ENCODE measurements at places on chromosomes 2 and 18.

DNA sequence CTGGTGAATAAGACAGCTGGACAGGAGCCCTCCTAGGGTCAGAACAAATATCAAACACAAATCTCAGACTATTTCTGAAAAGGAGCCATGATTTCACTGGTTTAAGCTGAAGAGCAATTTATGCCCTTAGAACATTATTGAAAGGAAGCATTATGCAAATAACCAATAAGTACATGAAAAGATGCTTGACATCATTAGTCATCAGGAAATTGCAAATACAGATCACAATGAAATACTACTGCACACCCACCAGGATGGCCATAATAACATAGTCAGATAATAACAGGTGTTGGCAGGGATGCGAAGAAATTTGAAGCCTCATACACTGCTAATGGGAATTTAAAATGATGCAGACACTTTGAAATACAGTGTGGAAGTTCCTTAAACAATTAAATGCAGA is 176.4 kb upstream of the RAB6C start:
- no peak for DNase-seq

GRCh38 chr2:60899230-60899891 is 18.0 kb downstream of the REL start:
- no peak for DNase-seq

- DNase-seq, result no peak
Measured at GRCh38 chr2:23360571-23361125, 24.3 kb upstream of the KLHL29 start.

GRCh38 chr2:70514612-70515055 is 39.0 kb downstream of the TGFA start:
- DNase-seq, result no peak

DNA sequence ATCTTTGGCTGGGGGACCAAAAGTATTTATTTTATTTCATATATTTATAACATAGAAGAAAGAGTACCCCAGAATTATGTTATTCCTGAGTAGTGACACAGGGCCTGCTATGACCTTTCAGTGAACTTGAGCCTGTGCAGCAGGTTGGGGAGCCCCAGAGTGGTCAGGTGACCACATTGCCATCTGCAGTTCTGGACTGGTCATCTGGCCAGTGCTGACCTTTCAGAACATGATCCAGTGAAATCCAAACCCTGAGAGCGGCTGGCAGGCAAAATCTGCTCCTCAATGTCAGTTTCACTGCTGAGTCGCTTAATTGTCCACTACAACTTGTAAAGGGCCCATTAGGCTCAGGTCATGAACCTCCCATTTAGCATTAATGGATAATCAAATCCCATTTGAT is 336.7 kb upstream of the KCNH7 start:
- no peak for DNase-seq

- DNase-seq, result no peak
Measured at GRCh38 chr2:109703798-109704197, 89.6 kb downstream of the SOWAHC start.

DNA sequence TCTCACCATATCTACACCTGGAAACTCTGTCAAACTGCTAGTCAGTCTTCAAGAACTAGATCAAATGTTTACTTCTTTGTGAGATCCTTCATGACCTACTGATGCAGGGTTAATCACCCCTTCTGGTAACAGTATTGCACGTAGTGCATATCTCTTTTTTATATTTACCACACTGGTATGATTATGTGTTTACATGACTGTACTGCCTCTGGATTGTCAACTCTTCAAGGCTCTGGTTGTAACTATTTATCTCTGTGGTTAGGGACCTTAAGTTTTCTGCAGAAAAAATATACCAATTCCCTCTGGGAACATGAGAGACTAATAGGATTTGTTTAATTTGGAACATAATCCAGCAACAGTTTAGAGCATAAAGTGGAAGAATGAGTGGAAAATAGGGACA is 135.5 kb downstream of the PDE1A start:
- DNase-seq, result no peak

DNA sequence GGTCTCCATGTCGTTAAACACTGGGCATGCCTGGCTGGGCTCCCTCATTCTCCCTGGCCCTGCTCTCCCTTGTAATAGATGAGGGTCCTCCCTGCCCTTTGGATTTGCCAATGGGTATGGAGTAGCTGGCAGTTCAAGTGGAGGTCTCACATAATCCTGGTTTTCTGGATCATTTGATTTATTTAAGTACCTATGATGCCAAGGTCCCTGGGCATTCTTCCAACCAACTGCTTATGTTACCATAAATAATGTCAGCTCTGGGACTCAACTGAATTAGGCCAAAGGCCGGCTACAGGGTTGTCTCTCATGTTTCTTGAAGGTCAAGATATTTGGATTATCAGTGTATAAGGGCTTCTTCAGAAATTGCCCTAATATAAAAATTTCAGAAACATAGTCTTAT is 104.9 kb upstream of the LYPD6 start:
- no peak for DNase-seq

DNA sequence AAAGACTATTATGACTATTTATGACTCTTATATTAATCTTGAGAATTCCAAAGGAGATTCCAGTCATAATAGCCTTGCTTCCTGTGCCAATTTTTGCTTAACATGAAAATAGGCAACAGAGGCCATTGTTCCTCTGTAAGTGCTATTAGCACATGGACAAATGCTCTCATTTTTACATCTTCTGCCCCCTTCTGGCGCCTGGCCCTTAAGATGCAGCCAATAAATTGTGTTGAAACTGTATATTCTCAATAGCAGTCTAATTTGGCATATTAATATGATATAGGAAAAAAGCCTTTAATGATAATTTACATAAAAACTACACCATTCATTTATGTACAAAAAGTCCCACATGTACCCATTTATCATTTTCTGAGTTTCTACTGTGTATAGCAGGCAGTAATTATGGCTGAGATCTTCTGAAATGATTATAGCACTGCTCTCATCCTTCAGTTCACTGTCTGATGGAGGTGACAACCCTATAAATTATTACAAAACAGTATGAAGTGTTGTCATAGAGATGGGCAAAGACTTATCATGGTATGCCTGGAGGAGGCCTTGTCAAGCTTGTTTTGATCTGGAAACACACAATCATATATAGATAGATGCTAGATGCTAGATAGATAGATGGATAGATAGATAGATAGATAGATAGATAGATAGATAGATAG is 613.3 kb downstream of the TSN start:
- DNase-seq, result no peak

DNA sequence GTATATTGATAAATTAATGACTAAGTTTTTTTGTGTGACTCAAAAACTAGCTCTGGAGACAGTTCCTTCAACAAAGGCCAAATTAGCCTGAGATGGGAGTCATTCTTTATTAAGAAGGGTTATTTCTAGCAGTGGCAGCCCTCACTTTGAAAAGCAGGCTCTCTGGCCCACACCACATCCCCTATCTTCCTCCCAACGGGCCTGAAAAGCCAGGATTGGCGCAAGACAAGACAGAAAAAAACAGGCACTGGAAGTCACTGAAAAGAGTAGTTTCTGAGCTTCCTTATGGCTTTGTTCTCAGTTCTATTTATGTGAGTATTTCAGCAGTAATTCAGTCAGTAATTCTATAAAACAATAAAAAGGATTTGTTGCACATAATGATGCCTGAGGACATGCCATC is 149.0 kb downstream of the LAMA3 start:
- no peak for DNase-seq

- DNase-seq, result no peak
Measured at GRCh38 chr18:29077344-29077743, 900.4 kb upstream of the CDH2 start.

DNA sequence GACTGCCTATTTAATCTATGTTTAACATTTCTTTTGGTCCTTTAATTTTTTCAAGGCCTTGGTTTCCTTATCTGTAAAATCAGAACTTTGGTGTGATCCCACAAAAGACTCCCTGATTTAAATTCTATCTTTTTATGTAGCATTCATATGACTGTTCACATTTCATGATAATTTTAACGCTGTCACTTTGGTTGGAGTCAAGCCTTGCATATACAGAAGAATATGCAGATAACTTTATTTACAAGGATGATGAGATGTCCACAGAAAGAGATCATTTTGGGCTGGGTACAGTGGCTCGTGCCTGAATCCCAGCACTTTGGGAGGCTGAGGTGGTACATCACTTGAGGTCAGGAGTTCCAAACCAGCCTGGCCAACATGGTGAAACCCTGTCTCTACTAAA is 38.4 kb upstream of the SOS1 start:
- no peak for DNase-seq

GRCh38 chr18:51169731-51170130 is 27.8 kb downstream of the MEX3C start:
- DNase-seq, result no peak

DNA sequence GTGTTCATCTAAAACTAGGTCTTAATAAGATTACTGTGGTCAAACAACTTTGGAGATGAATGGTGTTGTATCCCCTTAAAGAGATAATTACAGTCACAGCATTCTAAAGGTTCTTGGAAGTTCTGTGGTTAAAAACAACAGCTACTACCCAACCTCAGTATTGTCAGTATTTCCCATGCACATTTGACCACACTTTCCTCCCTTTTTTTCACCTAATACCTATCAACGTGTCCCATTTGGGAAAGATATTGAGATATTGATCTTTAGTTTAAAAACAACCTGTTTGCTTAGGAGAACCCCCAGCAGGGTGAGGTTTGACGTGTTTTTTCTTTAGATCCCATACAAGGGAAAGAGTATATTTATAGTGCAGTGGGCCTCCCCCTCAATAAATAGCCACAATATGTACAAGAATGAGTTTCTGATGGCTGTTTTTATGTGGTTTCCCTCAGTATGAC is 65.6 kb downstream of the WDR7 start:
- DNase-seq, result no peak

- no peak for DNase-seq
Measured at GRCh38 chr2:20747317-20747716, 75.6 kb downstream of the LDAH start.

DNA sequence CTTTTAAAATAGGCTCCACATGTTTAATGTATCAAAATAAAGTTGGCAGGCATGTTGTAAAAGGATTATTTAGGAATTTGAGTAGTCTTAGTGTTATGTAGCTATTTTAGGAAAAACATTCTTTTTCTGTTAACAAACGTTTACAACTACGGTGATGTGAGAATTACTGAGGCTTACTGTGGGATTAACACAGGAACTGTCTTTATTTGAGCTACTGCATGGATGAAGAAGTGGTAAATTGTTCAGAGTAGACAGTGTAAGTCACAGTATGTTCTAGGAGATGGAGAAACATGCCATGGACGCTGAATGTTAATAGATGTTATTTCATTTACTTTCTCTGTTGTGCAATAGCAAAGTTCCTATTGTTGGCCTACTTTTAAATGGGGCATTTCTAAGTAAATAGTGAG is 1.6 kb downstream of the PPM1B start:
- DNase-seq, result no peak

- DNase-seq, result no peak
Measured at GRCh38 chr18:32509111-32509510, 38.4 kb upstream of the GAREM1 start.

- DNase-seq, result no peak
Measured at GRCh38 chr18:48036641-48037421, 106.4 kb upstream of the SMAD2 start.

DNA sequence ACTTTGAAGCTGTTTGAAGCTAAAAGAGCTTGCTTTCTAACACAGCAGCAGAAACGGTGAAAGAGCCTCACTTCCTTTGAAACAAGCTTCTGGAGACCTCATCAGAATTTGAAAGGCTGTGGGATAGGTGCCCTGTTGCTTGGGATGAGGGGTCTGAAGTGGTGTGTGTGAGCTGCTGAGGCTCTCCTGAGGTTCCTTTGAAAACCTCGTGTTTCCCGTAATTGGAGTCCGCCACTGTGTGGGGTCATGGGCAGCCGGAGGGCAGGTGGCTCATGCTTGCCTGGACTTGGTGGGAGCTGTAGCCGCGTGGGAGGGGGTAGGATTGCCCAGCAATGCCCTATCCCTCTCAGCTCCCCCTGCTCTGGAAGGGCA is 34.4 kb downstream of the CABLES1 start:
- no peak for DNase-seq

DNA sequence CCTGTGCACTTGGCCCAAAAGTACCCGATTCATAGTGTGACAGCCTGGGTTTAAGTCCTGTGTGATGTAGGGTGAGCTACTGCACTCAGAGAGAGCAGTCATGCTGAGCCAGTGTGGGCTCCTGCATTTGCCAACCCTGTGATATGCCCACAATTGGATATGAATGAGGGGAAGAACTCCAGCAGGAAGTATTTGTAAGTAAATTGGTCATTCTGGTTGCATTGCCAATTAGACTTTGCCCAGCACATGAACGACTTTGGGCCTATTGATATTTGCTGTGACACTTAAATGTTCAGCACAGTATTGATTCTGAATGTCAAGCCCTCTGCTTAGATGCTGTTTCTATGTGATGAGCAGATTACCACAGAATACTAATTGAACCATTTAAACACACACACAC is 570.9 kb downstream of the PIK3C3 start:
- no peak for DNase-seq

GRCh38 chr18:63149302-63149587 is 170.3 kb downstream of the BCL2 start:
- DNase-seq, result no peak

- no peak for DNase-seq
Measured at GRCh38 chr2:31950946-31951562, 59.8 kb downstream of the MEMO1 start.

DNA sequence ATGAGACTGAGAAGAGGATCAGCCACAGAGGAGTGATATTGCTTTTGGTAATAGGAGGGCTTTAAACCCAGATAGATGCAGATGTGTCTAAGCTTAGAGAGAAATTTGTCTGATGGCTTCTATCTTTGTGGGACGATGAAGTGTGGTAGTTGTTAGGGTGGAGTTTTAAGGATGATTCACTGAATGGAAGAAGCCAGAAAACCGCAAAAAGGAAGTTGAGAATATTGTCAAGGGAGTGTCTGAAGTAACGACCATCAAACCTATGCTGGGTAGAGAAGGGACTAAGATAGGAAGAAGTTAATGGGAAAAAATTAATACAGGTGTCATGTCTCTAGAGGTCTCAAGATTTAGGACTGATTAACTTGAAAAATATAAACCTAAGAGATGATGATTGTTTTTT is 195.6 kb upstream of the MC4R start:
- no peak for DNase-seq

DNA sequence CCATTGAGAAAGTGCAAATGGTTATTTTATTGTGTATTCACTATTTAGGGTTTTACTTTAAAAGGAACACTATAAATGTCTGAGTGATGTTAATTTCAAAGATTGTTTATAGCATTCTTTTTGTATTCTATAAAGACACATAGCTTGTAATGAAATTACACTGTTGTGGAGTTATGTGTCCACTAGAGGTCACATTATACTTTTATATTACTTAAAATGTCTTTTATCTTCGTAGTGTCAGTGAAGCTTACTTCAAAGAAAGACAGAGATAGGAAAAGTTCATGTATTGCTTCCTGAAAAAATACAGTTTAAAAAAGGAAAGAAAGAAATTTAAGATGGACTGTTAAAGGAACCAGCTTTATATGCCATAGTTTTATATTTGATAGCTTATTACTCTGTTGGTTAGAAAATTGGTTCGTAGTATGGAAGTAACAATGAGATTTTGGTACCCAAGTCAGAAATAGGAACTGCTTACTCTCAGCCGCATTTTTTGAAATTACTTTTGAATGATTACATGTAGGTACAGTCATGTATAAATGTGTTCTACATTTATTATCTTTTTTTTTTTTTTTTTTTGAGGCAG is 20.5 kb downstream of the APLF start:
- no peak for DNase-seq
